T-cell (primary cell): ENCODE measurements at places on chromosomes 6 and 20.

DNA sequence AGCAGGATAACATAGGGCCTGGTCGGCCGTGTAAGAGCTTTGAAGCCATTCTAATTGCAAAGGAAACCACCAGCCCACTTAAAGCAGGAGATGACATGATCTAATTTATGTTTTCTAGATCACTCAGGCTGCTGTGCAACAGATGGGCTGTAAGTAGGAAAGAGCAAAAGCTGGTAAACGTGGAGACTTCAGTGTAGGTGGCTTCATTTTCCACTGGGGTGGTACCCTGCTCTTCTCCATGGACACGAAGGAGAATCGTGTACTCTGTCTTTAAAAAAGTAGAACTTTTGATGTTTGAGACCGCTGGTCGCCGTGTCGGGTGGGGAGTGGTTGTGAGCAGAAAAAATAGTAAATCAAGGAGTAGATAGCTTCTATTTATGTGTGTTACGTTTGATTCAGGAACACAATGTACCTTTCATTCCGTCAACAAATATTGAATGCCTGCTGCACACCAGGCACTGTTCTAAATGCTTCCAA, 6.4 kb downstream of the CASS4 start:
- DNase-seq: no peak
- H3K4me1 ChIP-seq: peaks cover 77% of the 10 kb centered on the region
- H3K4me3 ChIP-seq: no peak overlapping the region
- peak overlapping the region; percentile 79 for H3K27ac ChIP-seq
- no peaks in the 10 kb centered on the region for H3K27me3 ChIP-seq

- H3K4me3 ChIP-seq: no peak overlapping the region
- H3K4me1 ChIP-seq: no peaks in the 10 kb centered on the region
- DNase-seq: no peak
Observed at GRCh38 chr6:101878554-101879276, 485.2 kb downstream of the GRIK2 start.

GRCh38 chr6:117138920-117139319, 126.4 kb upstream of the VGLL2 start:
- H3K27ac ChIP-seq: no peak overlapping the region
- H3K4me1 ChIP-seq: no peaks in the 10 kb centered on the region
- no peak for DNase-seq

- H3K4me3 ChIP-seq: no peak overlapping the region
- H3K27ac ChIP-seq: no peak overlapping the region
- H3K27me3 ChIP-seq: no peaks in the 10 kb centered on the region
Observed at GRCh38 chr6:108473197-108473596, 87.5 kb upstream of the FOXO3 start.

- H3K4me3 ChIP-seq: no peak overlapping the region
- no peaks in the 10 kb centered on the region for H3K4me1 ChIP-seq
- H3K27me3 ChIP-seq: no peaks in the 10 kb centered on the region
- peaks cover 4% of the 10 kb centered on the region for H3K36me3 ChIP-seq
- no peak for DNase-seq
Observed at GRCh38 chr6:82237013-82237412, 10.5 kb downstream of the IBTK start.

DNA sequence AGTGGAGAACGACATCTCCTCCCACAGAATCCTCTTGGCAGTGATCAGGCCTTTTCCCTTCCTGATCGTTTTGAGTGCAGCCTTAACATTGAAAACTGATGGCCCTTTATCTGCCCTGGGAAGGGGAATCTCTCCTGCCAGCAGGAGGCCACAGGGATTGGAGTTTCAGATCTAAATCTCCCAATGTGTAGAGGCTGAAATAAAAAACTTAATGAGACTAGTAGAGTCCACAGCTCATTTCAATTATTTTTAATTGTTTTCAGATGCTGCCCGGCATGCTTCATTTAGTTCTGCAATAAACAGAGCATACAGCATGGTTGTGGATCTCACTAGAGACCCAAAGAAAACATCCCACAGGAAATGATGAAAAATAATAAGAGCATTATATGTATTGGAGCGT, 662.2 kb upstream of the HS3ST5 start:
- H3K27me3 ChIP-seq: no peaks in the 10 kb centered on the region
- no peaks in the 10 kb centered on the region for H3K36me3 ChIP-seq
- no peaks in the 10 kb centered on the region for H3K4me1 ChIP-seq

DNA sequence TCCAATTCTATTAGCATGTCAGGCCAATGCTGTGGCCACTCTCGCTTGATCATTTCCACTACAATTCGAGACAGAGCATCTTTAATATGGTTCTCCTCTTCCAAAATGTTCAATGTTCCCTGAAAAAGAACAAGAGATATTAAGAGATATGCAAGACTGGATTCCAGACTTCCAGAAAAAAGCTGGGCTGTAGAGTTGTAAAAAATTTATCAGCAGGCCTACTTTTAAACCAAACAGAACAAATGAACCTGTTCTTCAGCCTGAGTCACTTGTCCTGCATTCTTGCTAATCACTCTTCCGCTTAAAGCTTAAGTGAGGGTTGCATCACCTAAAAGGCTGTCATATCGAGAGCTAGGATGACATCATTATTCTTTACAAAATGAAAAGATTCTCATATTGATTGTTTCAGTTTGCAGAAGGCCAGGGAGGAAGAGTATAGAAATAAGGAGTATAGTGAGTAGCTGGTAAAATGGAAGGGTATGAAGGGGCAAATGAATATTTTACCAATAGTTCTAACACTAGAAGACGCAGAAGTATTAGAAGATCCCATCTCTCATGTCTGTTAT, 4.9 kb downstream of the XPO5 start:
- H3K27ac ChIP-seq: no peak overlapping the region
- peaks cover 22% of the 10 kb centered on the region for H3K36me3 ChIP-seq
- no peak for DNase-seq
- H3K4me3 ChIP-seq: no peak overlapping the region

GRCh38 chr6:139296927-139297326, 5.1 kb upstream of the TXLNB start:
- no peak overlapping the region for H3K27ac ChIP-seq
- H3K4me1 ChIP-seq: peaks cover 20% of the 10 kb centered on the region
- DNase-seq: no peak
- no peak overlapping the region for H3K4me3 ChIP-seq

DNA sequence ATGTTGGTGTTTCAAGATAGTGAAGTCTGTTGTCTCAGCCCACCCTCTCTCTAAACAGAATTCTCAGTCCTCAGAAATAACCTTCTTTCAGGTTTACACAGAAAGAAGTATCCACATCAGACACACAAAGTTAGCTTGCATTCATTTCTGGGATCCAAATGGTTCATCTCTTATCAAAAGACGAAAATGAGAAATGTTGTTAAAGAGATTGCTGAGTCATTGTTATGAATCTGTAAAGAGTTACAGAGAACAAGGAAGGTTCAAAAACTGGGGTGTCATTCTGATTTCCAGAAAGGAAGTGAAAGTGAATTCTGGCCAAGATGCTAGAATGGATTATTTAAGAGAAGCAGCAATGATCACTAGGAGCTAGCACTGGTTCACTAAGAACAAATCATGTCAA, 90.5 kb upstream of the ATXN1 start:
- DNase-seq: no peak
- H3K36me3 ChIP-seq: no peaks in the 10 kb centered on the region
- H3K27ac ChIP-seq: no peak overlapping the region
- no peaks in the 10 kb centered on the region for H3K27me3 ChIP-seq
- no peaks in the 10 kb centered on the region for H3K4me1 ChIP-seq

- H3K27ac ChIP-seq: no peak overlapping the region
- no peak overlapping the region for H3K4me3 ChIP-seq
- no peak for DNase-seq
- H3K4me1 ChIP-seq: no peaks in the 10 kb centered on the region
- H3K36me3 ChIP-seq: no peaks in the 10 kb centered on the region
Observed at GRCh38 chr20:12093057-12093796, 175.5 kb downstream of the BTBD3 start.

DNA sequence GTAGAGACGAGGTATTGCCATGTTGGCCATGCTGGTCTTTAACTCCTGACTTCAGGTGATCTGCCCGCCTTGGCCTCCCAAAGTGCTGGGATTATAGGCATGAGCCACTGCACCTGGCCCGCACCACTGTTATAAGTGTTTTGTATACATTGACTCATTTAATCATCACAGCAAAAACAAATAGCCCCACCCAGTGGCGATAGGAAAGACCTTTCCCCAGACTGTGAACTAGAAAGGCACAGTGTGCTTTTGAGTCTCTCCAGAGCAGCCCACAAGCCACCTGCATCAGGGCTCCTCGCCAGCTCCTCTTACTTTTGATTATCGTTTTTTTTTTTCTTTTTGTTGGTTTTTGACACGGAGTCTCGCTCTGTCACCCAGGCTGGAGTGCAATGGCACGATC, 27.9 kb upstream of the ZFP64 start:
- H3K4me1 ChIP-seq: no peaks in the 10 kb centered on the region
- H3K27ac ChIP-seq: no peak overlapping the region
- H3K4me3 ChIP-seq: no peak overlapping the region
- DNase-seq: no peak
- peaks cover 8% of the 10 kb centered on the region for H3K27me3 ChIP-seq

- H3K36me3 ChIP-seq: peaks cover 43% of the 10 kb centered on the region
- DNase-seq: no peak
- H3K27ac ChIP-seq: no peak overlapping the region
- H3K4me3 ChIP-seq: no peak overlapping the region
Observed at GRCh38 chr20:25278636-25279361, 30.9 kb downstream of the PYGB start.

DNA sequence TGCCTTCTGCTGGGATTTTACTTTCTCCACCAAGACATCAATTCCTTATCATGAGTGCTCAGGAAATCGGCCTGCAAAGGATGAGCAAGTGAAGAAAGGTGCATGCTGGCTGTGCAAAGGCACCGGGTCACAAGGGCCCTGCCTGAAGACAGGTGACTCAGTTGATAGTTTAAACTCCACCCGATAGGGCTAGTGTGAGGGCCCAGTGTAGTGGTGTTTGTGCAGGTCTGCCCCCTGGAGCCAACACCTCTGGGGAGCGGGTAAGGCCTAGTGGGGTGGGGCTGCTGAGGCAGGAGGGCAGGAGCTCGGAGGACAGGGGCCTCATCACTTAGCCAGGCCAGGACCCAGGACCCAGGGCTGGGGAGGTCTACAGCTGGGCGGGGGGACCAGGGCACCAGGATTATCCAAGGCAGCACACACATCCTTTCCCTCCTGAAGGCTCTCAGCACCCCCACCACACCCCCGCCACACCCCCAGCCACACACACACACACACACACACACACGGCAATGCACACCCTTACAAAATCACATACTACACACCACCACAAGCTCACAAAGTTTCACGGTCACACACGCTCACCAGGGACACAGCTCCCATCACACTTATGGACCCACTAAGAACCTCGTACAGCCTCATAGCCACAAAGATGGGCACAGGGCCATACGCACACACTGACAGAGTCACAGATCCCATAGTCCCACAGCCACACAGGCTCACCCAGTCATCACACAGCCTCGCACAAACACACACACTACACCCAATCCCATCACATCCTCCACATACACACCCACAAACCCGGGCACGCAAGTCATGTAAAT, 75.4 kb downstream of the GRM4 start:
- DNase-seq: no peak
- no peaks in the 10 kb centered on the region for H3K36me3 ChIP-seq
- H3K4me3 ChIP-seq: no peak overlapping the region
- H3K27ac ChIP-seq: no peak overlapping the region
- H3K27me3 ChIP-seq: no peaks in the 10 kb centered on the region

DNA sequence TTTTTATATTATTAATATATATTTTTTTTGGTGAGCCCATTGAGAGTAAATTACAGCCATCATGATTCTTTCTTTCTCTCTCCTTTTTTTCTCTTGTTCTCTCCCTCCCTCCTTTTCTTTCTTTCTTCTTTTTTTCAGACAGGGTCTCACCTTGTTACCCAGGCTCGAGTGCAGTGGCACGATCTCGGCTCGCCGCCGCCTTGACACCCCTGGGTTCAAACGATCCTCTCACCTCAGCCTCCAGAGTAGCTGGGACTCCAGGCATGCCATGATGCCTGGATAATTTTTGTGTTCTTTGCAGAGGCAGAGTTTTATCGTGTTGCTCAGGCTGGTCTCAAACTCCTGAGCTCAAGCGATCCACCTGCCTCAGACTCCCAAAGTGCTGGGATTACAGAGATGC, 1.6 kb downstream of the CCDC170 start:
- no peak overlapping the region for H3K4me3 ChIP-seq
- DNase-seq: no peak
- no peak overlapping the region for H3K27ac ChIP-seq
- peaks cover 7% of the 10 kb centered on the region for H3K27me3 ChIP-seq
- no peaks in the 10 kb centered on the region for H3K36me3 ChIP-seq
